ENCODE measurements at places on chromosomes 12 and 14.

- H3K27me3 ChIP-seq: no peaks in the 10 kb centered on the region
- no peak overlapping the region for H3K27ac ChIP-seq
- H3K4me3 ChIP-seq: no peak overlapping the region
- peaks cover 5% of the 10 kb centered on the region for H3K4me1 ChIP-seq
- DNase-seq: no peak
Measured at GRCh38 chr14:79576424-79576823, 634.9 kb downstream of the DIO2 start.

DNA sequence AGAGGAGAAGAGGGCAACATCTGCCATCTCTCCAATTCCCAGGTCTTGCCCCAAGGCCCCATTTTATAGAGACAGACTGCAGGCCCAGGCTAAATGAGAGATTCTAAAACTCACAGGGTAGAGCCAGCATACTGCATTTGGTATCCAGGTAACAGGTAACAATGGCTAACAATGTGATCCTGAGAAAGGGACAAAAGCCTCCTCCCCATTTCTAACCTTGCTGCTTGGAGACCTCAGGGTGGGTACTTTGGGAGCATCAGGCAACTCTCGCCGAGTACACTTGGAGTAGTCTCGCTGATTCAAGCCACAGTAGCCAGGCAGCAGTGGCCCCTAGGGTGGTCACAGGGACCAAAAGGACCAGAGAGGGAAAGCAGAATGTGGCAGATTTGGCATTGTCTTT is 162.6 kb upstream of the PLEKHA5 start:
- H3K4me1 ChIP-seq: no peaks in the 10 kb centered on the region
- H3K36me3 ChIP-seq: no peaks in the 10 kb centered on the region
- H3K27ac ChIP-seq: no peak overlapping the region
- no peaks in the 10 kb centered on the region for H3K27me3 ChIP-seq

DNA sequence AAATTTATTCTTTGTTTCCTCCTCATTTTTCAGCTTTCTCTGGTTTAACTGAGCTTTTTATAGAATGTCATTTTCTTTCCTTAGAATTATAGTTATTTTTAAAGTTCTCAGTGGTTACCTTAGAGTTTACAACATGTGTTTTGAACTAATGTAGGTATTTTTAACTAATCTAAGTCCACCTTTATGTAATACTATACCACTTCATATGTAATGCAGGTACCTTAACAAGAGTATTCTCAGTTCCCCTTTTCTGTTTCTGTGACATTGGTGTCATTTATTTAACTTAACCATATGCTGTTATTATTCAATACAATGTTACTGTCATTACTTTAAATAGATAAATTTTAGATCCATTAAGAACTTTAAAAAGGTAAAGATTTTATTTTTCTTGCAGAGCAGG is 30.3 kb upstream of the KCNC2 start:
- no peaks in the 10 kb centered on the region for H3K36me3 ChIP-seq
- H3K4me3 ChIP-seq: no peak overlapping the region
- H3K4me1 ChIP-seq: no peaks in the 10 kb centered on the region
- H3K27me3 ChIP-seq: no peaks in the 10 kb centered on the region
- H3K27ac ChIP-seq: no peak overlapping the region
- no peak for DNase-seq

DNA sequence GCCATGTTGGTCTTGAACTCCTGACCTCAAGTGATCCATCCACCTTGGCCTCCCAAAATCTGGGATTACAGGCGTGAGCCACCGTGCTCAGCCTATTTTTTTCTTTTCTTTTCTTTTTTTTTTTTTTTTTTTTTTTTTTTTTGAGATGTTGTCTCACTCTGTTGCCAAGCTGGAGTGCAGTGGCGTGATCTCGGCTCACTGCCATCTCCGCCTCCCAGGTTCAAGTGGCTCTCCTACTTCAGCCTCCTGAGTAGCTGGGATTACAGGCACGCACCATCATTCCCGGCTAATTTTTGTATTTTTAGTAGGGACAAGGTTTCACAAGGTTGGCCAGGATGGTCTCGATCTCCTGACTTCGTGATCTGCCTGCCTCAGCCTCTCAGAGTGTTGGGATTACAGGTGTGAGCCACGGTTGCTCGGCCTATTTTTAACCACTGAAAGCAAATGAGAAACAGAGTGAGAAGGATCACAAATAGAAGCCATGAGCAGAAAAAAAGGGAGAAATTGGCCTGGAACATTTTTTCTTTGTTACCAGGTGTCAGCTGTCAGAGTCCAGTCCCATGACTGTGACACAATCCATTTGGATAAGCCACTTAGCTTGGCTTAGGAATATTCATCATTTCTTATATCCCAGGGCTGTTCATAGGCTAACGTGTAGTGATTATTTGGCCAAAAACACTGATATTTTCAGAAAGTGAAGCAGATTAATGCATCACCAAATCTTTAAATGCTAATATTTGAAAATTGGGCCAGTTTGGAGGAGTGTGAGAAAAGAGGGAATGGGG is 7.9 kb upstream of the NFKBIA start:
- H3K27me3 ChIP-seq: no peaks in the 10 kb centered on the region
- H3K4me3 ChIP-seq: no peak overlapping the region
- no peak for DNase-seq
- no peak overlapping the region for H3K27ac ChIP-seq
- H3K4me1 ChIP-seq: peaks cover 14% of the 10 kb centered on the region

All from thoracic aorta (tissue), 2 donors.